KBM-7 (cell line): ENCODE measurements at places on chromosomes 16 and 17.
A peak's percentile ranks its signal among the peaks of the same experiment; 100 is the strongest.

DNA sequence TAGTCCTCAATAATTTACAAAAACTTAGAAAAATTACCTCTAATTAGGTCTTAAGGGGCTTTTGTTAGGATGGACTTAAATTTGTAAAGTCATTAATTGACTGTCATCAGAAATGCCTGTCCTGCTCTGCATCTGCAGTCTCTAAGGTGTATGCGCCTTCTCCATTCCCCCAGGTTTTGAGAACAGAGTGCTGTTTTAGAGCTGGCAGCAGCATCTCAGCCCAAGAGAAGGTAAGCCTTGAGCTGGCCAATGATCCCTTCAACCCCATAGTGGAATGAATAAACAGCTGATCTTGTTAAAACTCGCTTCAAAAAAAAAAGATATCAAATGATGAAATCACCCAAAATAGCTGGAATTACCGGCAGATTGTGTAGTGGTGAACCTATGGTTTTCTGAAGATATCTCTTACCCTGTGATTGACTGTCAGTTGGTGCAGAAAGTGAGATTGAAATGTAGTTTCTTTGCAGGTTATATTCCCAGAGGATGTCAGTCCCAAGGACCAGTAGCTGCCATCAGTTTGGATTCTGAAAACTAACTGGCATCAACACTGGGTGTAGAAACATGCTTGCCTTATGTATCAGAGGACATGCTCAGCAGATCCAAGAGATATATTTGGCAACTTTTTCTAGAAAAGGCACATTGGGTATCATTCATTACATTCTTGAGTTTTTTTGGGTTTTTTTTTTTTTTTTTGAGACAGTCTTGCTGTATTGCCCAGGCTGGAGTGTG is 25.7 kb downstream of the TRPV2 start:
- peak; percentile 16 for DNase-seq

DNA sequence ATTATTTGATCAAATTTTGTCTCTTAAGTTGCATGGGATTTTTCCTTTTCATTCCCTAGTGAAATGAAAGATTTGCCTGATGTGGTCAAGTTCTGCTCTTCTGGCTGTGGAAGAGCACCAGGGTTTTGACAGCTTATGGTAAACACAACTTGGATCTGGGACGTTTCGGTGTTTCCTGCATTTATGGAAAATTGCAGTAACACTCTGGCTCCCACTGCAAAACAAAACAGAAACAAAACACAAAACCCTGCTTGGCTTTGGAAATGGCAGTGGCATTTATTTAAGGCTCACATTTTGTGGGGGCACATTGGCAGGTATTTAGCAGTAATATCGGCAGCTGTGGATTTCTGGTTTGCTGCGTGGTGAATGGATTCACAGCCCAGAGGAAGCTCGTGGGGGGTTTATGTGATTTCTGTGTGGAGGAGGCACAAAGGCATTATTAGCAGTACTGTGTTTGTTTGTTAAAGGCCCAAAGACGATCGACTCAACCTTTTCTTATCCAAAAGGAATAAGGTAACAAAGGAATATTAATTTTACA is 377.8 kb downstream of the SNX29 start:
- DNase-seq, result no peak

- DNase-seq, result no peak
These were observed 64.4 kb downstream of the EFCAB5 start for GRCh38 chr17:30005709-30006320.

DNA sequence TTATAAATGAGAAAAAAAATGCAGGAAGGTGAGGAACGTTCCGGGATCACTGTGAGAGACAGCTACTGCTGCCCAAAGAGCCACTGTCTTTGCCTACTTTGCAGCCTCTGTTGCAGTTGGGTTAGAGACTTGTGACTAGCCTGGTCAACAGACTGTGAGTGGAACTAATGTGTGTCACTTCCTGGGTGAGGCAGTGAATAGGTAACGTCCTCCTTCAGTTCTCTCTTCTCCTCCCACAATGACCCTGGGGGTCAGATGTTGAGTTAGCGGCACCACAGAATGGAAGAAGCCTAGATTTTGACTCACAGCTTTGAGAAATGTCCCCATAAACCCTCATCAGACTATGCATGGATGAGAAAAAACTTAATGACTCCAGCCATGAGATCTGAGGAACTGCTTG is 5.2 kb downstream of the C16orf46 start:
- no peak for DNase-seq

DNA sequence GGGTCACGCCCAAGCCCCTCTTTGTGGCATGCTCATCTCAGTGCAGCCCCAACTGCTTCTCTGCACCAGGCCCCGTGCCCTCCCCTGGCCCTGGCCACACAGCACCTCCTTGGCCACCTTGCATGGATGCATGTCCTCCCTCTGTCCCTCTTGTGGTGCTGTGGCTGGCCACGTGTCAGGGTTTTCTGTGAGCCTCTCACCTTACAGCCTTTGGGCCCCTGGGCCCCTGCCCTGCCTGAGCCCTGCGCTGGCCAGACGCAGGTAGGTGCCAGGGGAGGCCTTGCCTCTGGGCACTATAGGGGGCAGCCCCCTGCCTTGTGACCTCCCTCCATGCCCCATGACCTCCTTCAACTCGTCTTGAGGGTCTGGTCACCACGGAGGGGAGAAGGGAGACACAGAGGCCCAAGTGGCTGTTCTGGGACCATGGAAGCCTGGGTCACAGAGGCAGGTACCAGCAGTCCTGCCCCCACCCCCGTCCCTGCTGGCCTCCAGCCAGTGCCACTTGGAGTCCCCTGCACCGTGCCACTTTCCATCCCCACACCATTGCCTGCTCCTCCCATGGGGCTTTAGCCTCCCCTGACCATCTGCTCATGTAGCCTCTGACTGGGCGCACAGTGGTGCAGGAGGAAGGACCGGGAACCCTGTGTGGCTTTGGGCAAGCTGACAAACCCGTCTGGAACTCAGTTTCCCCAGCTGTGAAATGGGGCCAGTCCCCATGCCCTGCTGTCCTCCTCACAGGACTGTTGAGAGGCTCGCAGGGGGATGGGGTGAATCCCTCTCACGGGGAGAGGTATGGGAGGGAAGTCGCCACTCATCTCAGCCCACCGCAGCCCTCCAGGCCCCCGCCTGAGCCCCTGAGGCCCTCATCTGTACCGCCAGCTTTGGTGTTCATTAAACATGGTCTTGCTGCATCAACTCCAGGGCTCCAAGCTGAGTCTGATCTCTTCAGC is 11.5 kb upstream of the ATP6V0C start:
- DNase-seq, result no peak

GRCh38 chr16:50152351-50152806 is 727 bp upstream of the TENT4B start:
- no peak for DNase-seq

- DNase-seq, result no peak
These were observed at the start of gene HOXB1 for GRCh38 chr17:48530887-48531272. Gene HOXB1, minus strand, starts transcription at chr17:48531011. Its CDS starts 107 bp downstream, at chr17:48530904.

GRCh38 chr16:82005027-82005830 is 6.0 kb downstream of the SDR42E1 start:
- DNase-seq, result no peak

DNA sequence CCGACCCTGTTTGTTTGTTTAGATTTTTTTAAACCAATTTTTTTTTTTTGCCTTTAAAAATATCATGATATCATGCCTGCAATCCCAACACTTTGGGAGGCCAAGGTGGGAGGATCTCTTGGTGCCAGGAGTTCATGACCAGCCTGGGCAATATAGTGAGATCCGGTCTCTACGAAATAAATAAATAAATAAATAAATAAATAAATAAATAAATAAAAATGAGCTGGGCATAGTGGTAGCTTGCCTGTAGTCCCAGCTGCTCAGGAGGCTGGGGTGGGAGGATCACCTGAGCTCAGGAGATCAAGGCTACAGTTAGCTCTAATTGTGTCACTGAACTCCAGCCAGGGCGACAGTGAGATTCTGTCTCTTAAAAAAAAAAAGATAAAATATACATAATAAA is 8.1 kb upstream of the IGF2BP1 start:
- no peak for DNase-seq

GRCh38 chr17:39196241-39196807 is 1.1 kb downstream of the CACNB1 start:
- no peak for DNase-seq

GRCh38 chr16:23843143-23843542 is 7.4 kb downstream of the PRKCB start:
- DNase-seq, result no peak

- DNase-seq, result peak; percentile 50
These were observed 58.9 kb downstream of the TK2 start for GRCh38 chr16:66490774-66491715.

GRCh38 chr17:42408061-42408460 is 15.0 kb downstream of the CAVIN1 start:
- DNase-seq, result no peak

GRCh38 chr17:43020789-43021740 is 1.1 kb downstream of the VAT1 start:
- DNase-seq, result peak; percentile 71

DNA sequence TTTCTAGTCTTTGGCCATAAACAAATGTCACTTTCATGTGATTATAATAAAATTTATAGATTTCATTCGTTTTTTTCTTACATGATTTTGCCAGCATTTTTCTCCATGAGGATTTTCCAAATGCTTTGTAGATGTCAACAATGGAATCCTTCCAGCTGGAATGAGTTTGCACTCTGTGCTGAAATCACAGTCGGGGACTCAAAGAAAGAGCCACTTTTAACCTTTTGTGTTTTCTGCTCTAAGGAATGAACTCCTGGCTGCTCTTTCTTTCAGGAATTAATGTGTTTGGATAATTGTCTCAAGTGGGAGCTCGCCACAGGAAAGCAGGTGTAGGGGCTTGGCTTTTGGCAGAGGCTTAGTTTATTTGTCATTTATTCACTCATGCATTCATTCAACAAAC is 372.3 kb upstream of the SALL1 start:
- no peak for DNase-seq

- DNase-seq, result peak; percentile 24
These were observed 832 bp downstream of the CDK5R1 start for GRCh38 chr17:32487473-32488176.

GRCh38 chr16:25109643-25110042 is 1.9 kb upstream of the LCMT1 start:
- no peak for DNase-seq

DNA sequence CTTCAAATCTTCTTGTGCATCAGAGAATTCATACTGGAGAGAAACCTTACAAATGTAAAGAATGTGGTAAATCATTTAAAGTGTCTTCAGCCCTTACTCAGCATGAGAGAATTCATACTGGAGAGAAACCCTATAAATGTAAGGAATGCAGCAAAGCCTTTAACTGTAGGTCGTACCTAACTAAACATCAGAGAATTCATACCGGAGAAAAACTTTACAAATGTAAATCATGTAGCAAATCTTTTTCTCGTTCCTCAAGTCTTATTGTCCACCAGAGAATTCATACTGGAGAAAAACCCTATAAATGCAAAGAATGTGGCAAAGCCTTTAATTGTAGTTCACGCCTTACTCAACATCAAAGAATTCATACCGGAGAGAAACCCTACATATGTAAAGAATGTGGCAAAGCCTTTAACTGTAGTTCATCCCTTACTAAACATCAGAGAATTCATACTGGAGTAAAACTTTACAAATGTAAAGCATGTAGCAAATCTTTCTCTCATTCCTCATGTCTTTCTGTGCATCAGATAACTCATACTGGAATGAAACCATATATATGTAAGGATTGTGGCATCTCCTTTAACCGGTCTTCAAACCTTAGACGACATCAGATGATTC is 118.5 kb upstream of the ZNF267 start:
- no peak for DNase-seq

- DNase-seq, result peak; percentile 9
These were observed 1.0 kb downstream of the LMF1 start for GRCh38 chr16:969508-970385.
